Activated naive CD4-positive, alpha-beta T cell treated with Interleukin-2 at 50 U/mL for 16 hours (primary cell): ENCODE measurements at places on chromosomes 1 and 21.

GRCh38 chr1:29523136-29523535 is 286.8 kb downstream of the PTPRU start:
- DNase-seq: no peak

DNA sequence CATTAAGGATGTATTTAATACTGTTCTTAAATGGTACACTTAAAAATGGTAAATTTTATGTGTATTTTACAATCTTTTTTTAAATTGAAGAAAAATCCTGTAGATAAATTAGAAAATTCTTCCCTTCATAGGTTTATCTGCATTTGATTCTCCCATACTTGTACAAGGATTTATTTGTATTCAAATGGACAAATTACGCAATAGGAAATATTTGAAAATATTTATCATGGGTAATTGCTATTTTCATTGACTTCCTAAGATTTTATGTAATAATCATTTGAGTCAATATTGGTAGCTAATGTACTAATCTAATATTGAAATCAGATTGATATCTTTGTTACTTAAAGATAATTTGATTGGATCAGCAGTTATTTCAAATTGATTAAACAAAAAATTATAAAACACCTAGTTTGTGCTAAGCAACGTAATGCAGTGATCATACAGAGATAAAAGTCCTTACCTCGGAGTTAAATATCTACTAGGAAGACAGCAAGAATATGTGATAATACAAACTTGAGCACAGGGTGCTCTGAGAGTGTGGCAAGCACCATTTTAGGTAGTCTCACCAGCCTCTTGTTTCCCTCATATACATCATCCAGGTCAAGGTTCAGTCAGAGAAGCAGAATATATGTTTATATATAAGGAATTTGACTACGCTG is 11.3 kb upstream of the C1orf162 start:
- no peak for DNase-seq

DNA sequence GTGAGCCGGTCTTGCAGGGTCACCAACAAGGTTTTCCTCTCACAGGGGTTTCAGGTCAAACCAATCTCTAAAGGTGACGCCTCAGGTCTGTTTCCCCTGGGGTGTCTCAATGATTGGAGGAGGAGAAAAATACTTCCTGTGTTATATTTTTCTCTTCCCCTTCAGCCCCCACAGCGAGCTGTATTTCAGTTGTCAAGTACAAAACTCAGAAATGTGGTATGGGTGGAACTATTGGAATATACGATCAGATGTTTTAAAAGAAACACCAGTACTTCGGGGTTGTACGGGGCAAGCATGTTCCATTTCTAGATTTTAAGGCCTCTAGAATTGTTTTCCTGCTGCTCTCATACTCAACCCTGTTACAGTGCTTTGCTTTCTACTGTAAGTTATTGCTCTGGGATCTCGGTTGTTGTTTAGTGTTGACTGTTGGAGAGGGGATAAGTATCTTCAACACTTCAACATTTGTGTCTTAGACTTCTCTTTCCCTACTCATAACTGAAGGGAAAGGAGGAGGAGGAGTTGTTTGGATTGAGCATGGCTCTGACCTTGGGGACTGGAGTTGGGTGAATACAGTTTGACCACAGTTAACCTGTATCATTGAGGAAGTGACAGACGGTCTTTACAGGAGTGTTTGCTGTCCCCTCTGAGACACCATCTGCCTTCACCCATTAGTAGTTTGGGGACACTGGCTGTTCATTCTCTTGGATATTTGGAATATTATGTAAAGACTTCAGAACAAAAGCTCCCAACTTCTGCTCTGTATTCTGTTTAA is 2.0 kb downstream of the MAPKAPK2 start:
- no peak for DNase-seq

GRCh38 chr1:54249819-54250435 is 50.0 kb downstream of the MRPL37 start:
- DNase-seq: no peak

GRCh38 chr1:47638713-47639112 is 200.9 kb downstream of the FOXD2 start:
- no peak for DNase-seq

DNA sequence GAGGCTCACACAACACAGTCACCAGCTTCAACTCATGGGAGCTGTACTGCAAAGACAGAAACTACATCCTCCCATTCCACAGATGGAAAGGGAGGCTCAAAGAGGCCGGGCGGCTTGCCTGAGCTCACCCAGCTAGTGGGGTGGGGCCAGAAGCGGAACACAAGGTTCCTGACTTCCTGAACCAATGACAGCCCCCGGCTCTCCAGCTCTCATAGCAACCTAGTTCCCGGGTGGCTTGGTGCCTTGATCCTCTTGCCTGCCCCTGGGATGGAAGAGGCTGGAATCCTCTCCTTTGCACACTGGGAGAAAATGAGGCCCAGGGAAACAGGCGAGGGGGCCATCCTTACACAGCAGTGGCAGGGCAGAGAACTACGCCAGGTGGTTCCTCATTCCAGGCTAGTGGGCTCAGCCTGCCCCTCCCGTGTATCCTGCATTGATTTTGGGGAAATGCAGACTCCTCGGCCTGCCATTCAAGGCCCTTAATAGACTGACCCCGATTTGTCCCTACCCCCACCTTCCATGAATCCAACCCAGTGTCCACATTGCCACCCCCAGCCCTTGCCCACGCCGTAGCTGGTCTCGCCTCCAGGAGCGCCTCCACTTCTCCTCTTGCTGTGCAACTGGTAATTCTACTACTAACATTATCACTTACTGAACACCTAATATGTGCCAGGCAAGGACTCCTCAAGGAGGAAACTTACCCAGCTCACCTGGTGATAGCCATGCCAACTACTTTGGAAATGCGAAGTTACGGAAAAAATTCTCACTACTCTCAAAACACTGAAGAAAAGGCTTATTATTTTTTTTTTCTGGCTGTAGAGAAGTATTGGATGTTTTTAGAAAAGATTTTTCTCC is 5.0 kb downstream of the RAP1GAP start:
- no peak for DNase-seq

GRCh38 chr1:9852410-9853248 is 28.9 kb upstream of the CLSTN1 start:
- no peak for DNase-seq

DNA sequence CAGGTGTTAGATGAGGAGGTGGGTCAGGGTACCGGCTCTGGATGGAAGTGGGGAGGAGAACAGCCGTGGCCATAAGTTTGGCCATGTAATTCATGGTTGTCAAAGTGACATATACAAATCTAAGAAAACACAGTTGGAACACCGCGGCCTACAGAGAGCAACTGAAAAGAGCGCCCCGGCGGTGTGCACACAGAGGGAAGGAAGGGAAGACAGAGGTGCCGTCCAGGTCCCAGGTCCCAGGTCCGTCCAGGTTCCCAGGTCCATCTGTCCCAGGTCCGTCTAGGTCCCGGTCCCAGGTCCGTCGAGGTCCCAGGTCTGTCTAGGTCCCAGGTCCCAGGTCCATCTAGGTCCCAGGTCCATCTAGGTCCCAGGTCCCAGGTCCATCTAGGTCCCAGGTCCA is 4.5 kb upstream of the MRPL20 start:
- no peak for DNase-seq

- DNase-seq: no peak
These were observed 110.2 kb downstream of the FCRL5 start for GRCh38 chr1:157442065-157442464.

DNA sequence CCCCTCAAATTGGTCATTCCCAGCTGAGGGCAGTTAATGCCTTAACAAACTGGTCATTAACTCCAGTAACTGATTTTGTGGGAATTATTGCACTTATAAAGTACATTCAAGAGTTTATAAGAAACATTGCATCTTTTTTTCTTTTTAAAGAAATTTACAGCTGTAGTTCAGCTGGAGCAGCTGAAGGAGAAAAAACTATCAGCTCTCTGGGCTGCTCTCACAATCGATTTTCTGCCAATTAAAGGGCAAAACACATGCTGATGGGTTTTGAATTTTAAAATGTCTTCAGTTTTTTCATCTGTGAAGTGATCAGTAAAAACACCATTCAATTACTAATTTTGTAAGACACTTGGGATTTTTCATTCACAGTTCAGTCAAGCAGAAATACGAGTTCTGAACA is 74.7 kb downstream of the KIFAP3 start:
- no peak for DNase-seq

GRCh38 chr1:165254376-165254775 is 102.1 kb downstream of the LMX1A start:
- DNase-seq: no peak

DNA sequence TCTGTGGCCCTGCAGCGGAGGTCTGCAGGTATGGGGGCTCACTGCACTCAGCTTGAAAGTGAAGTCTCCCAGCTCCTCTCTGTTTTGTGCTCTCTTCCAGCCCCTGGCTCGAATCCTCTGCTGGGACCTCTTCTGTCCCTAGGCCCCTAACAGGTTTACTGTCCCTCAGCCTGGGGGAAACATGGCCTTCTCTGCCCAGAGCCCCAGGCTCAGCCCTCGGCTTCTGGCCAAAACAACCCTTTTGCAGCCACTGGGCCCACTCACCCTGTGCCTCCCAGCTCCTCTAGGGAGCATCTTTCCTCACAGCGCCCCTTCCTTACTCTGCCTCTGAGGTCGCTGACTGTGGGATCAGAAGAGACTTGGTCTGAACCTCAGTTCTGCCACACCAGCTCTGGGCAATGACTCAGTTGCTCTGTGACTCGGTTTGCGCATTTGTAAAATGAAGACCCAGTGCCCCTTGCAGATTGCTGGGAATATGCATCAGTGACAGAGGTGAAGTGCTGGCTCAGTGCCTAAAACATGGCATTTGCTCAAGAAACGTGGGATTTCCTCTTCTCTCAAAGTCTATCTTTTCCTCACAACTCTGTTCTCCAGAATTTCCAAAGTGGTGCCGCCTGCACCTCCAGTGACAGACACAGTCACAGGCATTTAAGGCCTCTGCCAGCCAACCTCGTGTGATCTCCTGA is 26.5 kb upstream of the TENT5C start:
- no peak for DNase-seq

DNA sequence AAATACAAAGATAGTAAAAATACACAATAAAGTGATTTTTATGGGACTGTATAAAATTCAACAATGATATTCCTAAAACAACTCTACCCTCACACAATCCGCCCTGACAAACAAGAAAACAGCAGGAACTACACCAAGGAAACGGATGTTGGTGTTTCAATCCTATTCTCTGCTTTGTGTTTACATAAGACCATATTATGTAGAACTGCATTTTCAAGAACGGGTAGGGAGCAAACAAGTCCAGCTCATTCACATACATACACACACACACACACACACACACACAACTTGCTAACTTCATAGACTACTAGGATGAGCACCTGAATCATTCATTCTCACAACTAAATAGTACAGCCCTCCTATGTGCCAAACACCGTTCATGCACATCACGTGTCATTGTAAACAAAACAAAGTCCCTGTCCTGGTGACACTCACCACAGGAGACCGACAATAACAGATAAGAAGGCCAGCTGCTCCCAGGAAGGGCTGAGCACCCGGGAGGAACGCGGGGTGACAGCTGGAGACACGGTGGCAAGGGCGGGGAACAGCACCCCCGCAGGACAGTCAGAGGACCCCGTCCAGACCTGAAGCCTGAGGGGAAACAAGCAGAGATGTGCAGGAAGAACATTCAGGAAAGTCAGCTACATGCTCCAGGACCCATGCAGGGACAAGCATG is 43.0 kb downstream of the NPHP4 start:
- no peak for DNase-seq

DNA sequence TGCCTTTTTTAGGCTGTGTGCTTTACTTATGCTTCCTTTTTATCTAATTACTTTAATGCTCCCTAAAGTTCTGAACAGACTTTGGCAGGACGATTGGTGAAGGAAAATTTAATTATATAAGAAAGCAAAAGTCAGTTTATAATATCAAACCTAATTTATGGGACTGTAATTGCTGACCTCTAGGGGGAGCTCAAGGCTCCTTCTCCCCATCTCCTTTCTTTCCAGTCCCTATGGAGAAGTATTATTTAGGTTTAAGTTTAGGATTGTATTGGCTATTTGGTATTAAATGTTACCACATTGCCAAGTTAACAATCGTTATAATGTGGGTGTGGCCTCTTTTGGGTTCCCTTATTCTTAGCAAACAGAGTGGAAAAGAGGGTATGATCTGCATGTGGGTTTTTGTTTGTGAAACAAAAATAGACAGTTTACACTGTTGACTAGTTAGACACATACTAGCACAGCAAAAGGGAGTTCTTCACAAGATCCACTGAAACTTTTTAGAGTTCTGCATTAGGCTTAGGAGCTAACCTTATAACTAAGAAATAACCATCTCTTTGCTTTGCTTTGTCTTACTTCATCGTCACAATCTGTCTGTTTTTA is 48.2 kb upstream of the TNFSF4 start:
- no peak for DNase-seq

DNA sequence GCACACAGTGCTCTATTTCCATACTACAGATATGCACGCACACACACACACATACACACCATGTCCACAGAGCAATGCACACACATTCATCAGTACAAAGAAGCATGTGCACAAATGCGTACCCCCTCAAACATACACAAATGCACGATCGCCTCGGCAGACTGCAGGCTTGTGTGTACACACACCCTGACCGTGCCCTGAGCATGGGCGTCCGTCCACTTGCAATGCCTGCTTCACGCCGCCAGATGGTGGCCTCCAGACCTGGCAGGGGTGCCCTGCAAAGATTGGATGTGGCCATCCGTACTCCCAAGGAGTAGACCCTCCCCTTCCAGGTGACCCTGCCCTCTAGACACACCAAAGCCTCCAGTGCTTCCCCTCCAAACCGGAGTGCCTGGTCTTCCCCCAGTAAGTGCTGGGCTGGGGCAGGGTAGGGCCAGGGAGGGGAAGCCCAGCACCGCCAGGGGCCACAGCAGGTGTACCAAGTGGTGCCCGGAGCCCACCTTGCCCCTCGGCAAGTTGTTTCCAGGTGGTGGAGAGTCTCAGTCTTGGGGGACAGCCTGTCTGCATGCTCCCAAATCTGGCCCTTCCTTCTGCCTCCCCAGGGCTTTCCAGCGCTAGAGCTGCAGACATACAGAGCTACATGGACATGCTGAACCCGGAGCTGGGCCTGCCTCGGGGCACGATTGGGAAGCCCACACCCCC is 20.6 kb downstream of the ESPN start:
- peak; percentile 62 for DNase-seq

GRCh38 chr1:15181564-15181963 is 28.0 kb downstream of the TMEM51 start:
- DNase-seq: no peak

- DNase-seq: no peak
These were observed 508.8 kb upstream of the ZP4 start for GRCh38 chr1:238399558-238399957.

- DNase-seq: no peak
These were observed 42.9 kb downstream of the VPS13D start for GRCh38 chr1:12272770-12273169.

DNA sequence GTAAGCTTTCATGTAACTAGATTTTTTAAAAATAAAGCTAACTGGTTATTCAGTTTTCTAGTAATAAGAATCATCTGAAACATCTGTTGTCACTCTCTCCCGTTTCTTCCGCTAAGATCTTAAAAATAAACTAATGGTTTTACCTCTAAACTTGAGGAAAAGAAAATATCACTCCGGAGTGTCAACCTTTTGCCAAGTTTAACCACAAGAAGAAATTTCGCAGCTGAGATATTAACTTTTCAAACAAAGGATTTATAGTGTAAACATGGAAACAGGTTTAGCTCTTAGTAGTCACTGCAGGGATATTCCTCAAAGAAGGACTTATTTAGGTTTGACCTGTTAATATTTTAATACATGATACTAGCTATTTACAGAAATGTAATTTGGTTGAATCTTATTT is 954.9 kb downstream of the ADGRL2 start:
- no peak for DNase-seq

- no peak for DNase-seq
These were observed 135.8 kb upstream of the FGGY start for GRCh38 chr1:59161136-59161535.

- no peak for DNase-seq
These were observed at the start of gene ARTN for GRCh38 chr1:43933386-43934100. Gene ARTN (plus strand): TSS chr1:43933801. CDS start chr1:43935657, 1,856 bp downstream.
